Stimulated activated CD8-positive, alpha-beta memory T cell treated with anti-CD3 and anti-CD28 coated beads, Interleukin-15, amount 100 ng/mL, for 1 hour (primary cell): ENCODE measurements at places on chromosomes 5 and 9.

GRCh38 chr5:5014586-5015235 lies 125.4 kb upstream of the ADAMTS16 start:
- DNase-seq, result no peak

- no peak for DNase-seq
These were observed 7.9 kb downstream of the PDE6A start for GRCh38 chr5:149936700-149937091.

GRCh38 chr5:85069659-85070640 lies 685.3 kb upstream of the EDIL3 start:
- DNase-seq, result no peak

- no peak for DNase-seq
These were observed 143.3 kb downstream of the CMYA5 start for GRCh38 chr5:79832911-79833310.

- no peak for DNase-seq
These were observed 10.4 kb upstream of the PCDHGC3 start for GRCh38 chr5:141465351-141465750.

- DNase-seq, result no peak
These were observed 45.4 kb downstream of the PTTG1 start for GRCh38 chr5:160466889-160467554.

- no peak for DNase-seq
These were observed 84.9 kb upstream of the MEF2C start for GRCh38 chr5:88967633-88968585.

- DNase-seq, result no peak
These were observed at the start of gene LPAR1 for GRCh38 chr9:111038331-111039230. LPAR1 (minus strand) TSS chr9:111038470; CDS start chr9:110972117, 66,353 bp downstream.

DNA sequence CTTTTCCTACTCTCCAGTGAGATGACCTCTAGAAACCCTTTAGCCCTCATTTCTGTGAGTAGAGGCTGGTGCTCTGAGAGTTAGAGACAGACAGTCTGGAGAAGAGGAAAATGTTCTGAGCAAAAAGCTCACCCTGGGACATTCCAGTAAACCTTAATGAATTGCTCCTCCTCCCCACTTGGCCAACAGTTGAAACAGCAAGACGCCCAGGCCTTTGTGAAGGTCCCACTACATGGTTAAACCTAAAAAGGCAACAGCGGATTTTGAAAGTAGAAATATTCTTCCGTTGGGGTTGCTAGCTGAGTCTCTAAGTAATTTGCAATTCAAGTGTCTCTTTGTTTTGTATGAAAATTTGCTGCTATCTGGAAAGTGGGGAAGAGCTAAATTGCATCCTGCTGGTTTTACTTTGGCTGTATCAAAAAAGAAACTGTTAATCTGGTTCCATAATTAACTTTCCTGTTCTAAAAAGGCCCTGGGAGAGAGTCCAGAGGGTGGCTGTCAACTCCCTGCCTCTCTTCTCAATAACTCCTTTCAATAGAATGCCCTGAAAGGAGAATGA lies 63.8 kb downstream of the ATP10B start:
- DNase-seq, result no peak

- no peak for DNase-seq
These were observed 36.7 kb upstream of the CCDC112 start for GRCh38 chr5:115333164-115333563.

DNA sequence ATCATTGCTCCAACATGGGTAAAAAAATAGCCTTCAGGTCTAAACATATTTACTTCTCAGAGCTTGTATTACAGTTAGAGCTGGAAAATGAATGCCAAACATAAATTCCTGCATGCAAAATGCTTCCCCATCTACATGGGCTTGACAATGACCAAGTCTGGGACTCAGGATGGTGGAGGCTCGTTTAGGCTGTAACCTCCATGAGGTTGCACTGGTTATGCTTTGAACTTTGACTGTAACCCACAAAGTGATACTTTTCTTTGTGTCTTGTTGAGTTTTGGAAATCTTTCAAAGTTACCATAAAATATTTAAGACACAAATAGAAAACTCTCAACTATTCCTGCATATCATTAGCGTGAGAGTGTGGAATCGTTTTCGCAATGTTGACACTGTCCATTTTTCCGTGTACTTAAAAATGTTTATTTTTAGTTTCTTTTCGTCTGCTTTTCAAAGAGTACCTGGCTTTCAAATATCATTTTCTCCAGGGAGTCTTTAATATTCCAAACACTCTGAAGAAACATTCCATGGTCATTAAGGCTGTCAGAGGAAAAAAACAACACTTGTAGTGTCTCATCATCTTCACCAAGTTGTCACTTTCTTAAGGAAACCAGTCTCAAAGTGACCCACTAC lies 487.8 kb downstream of the ENC1 start:
- DNase-seq, result no peak

DNA sequence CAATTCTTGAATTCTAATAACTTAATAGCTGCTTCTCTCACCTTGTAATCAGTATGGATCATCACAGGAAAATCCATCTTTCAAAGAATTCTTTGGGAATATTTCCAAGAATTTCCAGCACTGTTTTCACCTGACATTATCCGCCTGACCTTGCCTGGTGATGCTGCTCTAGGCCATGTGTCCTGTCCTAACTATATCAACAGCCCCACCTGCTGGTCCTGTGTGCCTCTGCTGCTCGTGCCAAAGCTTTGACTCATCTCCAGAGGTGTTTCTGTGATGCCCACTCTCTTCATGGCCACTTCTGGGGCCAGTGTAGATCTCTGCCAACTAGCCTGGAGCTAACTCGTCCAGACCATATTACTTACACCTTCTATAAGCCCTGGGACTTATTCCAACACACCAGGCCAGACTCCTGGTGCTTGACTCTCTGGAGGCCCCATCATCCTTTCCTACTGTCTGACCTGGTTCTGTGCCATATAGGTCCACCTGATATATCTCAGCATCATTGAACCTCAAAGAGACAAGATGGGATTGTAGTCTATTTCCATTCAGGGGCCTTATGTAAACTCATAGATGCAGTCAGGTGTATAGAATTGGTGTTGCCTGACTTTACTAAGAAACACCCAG lies 67.5 kb upstream of the CKMT2 start:
- DNase-seq, result peak; percentile 23

GRCh38 chr9:113454914-113455761 lies 8.4 kb upstream of the RGS3 start:
- no peak for DNase-seq

DNA sequence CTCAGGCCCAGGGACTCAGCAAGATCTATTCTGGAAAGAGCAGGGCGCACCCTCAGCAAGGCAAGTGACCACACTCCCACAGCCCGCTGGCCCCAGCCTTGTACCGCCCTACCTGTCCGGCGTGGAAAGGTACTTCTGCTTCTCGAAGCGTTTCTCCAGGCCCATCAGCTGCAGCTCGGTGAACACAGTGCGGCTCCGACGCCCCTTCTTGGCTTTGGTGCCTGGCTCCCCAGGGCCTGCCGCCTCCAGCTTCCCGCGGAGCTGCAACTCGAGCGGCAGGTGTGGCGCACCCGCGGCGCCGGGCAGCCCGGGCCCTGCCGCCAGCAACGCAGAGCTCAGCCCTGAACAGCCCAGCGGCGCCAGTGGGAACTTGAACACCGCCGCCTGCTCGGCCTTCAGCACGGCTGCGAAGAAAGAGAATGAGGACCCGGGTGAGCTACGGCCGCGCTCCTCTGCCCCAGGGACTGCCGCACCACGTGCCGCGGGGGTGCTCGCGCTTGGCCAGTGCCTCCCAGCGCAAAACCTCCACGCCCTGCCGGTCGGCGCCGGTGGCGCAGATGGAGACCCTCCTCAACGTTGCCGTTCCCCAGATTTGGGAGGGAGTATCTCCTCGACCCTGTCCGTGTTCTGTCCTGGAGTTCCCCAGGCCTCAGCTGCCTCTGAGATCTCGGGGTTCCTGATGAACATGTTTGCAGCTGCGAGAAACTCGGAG lies 2.2 kb downstream of the BARX1 start:
- DNase-seq, result no peak

GRCh38 chr5:24621792-24622191 lies 23.0 kb downstream of the CDH10 start:
- no peak for DNase-seq

DNA sequence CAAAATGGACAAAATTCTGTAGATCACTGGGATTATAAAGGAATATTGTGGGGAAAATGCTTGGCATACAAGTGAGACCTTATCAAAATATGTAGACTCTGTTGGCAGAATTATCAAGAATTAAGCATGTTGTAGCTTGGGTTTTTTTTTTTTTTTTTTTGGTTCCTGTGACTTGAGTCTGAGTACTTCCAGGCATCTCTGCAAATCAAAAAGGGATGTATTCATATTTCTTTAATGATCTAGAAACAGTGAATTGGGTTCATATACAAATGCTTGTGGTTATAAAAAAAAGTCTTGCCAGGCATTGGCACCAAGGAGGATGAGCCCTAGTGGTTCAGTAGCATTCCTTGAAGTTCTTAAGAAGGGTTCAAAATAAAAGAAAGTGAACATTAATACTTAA lies 292.2 kb downstream of the ARHGAP26 start:
- DNase-seq, result no peak

DNA sequence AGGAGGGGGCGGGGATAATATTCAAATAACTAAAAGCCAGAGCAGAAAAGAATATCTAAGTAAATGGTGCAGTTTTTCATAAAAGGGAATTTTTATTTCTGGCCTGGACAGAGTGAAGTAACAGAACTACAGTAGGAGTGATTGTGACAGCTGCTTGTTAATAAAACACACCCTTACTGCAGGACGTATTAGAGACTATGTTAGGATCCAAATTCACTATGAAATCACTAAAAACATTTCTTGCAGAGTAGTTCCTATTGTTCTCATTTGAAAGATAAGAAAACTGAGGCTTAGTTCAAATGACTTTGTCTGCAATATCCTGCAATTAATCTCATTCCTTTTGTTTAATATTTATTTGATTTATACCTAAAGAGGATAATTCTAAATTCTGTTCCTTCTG lies 39.5 kb downstream of the FAM174A start:
- DNase-seq, result no peak

- DNase-seq, result no peak
These were observed 307.0 kb downstream of the ARRDC3 start for GRCh38 chr5:91076138-91076537.

DNA sequence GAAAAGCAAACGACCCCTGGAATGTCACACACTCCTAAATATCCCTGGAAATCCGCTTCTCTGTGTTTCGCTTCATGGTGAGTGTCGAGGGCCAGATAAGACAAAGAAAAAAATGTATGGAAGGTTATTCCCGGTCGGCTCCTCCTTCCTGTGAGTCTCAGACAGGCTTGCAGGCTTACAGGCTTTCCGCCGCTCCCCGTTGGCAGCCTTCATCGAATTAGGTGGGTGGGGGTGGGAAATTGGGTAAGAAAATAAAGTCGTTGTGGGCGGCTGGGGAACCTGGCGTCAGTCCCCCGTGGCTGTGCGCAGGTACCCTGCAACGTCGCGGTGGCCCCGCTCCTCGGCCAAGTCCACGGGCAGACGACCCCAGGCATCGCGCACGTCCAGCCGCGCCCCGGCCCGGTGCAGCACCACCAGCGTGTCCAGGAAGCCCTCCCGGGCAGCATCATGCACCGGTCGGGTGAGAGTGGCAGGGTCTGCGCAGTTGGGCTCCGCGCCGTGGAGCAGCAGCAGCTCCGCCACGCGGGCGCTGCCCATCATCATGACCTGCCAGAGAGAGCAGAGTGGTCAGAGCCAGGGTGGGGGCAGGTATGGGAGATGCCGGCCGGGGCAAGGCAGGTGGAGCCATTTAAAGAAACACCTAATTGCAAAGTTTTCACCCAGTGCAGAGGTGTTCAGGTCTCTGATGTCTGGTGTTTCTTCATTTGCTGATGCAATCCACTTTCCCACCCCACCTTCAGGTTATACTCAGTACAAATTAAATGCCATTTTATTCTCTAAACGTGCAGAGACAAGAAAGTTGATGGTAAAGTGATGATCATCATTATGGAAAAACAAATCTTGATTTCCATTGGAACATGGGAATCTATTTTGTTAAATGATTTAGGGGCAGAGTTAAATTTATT lies 3.2 kb downstream of the CDKN2B start:
- DNase-seq, result no peak

DNA sequence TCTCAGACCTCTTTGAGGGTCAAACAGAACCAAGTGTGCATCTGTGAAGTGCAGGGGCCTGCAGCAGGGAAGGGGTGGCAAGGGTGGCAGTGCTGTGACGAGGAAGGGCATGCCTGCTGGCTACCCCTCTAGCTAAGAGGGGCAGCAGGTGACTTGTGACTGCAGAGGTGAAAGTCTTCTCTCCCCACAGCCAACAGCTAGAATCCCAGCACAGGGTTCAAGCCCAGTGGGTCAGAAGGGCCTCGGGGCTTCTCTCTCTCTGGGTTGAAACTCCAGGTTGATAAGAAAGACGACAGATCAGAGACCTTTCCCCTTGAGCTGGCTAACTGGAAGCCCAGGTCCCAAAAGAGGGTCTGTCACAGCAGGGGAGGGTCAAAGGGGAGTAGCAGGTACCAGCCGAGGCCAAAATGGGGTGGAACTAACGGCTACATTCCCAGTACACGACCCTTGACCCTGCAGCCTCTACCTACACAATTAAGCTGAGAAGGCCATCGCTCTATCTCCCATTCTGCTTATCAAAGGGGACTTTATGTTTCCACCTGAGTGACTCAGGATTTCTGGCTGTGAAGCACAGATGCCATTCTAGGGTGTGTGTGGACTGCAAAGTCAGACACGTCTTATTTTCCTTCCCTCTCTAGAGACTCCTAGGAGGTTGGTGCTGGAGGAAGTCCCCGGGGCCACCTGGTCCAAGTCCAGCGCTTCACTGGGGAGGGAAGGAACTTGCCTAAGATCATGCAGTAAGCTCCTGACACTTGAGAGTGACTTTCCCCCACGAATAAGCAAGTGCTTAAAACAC lies 14.6 kb downstream of the ANKS6 start:
- DNase-seq, result no peak

GRCh38 chr5:85441853-85442252 lies 1057.2 kb upstream of the EDIL3 start:
- DNase-seq, result no peak

DNA sequence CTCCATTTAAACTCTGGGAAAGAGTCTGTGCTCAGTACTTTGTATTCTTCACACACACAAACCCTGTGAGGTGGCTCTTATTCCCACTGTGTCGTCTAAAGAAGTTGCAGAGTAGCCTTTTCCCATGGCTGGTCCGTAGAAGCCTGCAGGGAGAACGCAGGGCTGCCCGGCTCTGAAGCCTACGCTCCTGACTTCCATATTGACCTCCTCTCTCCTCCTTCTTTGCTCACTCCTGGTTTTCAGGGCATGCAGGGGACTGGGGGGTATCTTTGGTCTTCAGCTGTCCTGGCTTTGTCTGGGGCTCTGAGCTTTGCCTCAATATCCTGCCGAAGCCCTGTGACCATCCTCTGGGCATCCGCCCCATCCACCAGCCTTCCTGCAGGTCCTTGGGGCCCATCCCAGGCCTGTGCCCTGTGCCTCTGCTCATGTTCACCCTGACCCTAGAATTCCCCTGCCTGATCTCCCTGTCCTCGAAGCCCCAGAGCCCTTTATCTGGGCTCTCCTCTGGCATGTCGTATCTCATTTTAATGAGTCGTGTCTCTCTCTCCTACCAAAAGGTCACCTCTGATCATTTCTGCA lies 83.8 kb upstream of the FSTL4 start:
- DNase-seq, result no peak

- DNase-seq, result no peak
These were observed 26.4 kb upstream of the LNPEP start for GRCh38 chr5:96909435-96909834.

- DNase-seq, result no peak
These were observed 3.2 kb upstream of the AKNA start for GRCh38 chr9:114390952-114391351.
